ENCODE measurements at places on chromosomes 6 and 20.

GRCh38 chr6:38176797-38177751 lies 357.5 kb downstream of the ZFAND3 start:
- DNase-seq = no peak

DNA sequence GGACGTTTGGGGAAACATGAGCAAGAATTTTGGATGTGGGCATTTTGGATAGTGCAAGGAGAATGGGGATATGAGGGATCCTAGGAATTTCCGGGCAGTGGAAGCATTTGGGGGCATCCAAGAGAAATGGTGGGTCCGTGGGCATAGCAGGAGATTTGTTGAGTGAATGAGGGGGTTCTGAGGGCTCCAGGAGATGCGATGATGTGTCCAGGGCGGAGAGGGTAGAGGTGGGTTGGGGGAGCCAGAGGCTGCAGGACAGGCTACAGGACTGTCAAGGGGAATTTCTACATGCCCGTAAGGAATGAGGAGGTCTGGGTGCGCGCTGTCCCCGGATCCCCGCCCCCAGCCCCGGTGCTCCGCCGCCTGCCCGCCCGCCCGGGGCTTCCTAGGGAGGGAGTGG lies 364 bp downstream of the FRS3 start:
- DNase-seq = no peak

DNA sequence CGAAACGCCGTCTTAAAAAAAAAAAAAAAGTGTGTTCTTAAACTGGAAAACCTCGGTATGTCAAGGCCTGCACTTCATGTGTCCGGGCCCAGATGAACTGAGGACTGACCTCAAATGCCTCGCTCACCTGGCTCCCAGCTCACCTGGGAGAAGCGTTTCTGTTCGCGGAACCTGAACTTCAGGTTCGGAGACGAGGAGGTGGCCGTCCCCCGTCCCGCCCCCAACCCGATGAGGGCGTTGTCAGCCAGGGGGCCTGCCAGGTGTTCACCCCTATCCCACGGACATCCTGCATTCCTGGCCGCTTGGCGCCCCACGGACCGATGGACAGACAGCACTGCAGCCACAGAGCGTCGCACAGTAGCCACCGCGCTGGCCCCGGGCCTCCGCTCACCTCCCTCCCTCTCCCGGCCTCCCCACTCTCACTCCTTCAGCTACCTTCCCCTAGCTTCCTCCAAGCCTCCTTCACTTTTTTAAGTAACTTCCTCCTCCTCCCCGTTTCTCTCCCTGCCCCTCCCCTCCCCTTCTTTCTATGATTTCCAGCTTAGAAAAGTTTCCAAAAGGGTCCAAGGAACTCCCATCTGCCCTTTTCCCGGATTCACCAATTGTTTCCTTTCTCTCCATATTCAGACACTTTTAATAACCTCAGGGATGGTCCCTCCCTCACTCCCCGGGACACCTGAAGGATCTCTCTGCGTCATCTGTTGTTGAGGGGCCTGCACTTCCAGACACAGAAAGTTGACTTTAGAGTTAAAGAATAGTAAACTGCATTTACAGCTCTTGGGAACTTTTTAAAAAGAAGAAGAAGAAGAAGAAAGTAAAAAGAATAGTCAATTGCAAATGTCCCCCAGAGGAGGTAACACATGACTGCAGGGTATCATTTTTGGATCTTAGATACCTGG lies 22.7 kb upstream of the MCM3 start:
- no peak for DNase-seq

GRCh38 chr6:151067684-151068596 lies 171.8 kb upstream of the AKAP12 start:
- no peak for DNase-seq

Measured in NT2/D1 (cell line).